ENCODE measurements at places on chromosomes 6 and 20.

DNA sequence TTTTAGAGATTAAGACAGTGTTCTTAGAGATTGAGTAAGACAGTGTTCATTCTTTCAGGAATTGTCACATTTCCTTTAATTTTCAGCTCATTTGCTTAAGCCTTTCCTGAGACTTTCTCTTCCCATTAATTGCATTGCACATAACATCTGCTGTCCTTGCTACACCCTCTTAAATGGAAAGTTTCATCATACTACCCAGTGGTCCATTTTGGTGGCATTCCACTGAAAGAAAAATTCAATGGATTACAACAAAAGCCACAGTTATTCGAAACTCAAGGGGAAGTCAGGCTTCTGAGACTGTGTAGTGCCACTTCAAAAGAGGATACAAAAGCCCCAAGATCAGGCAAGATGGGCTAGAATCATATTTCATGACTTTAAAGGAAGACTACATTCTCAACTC, 64.0 kb downstream of the RSPO3 start:
- no peak for DNase-seq

- no peak for DNase-seq
Measured at GRCh38 chr6:168949981-168950857, 303.4 kb downstream of the THBS2 start.

DNA sequence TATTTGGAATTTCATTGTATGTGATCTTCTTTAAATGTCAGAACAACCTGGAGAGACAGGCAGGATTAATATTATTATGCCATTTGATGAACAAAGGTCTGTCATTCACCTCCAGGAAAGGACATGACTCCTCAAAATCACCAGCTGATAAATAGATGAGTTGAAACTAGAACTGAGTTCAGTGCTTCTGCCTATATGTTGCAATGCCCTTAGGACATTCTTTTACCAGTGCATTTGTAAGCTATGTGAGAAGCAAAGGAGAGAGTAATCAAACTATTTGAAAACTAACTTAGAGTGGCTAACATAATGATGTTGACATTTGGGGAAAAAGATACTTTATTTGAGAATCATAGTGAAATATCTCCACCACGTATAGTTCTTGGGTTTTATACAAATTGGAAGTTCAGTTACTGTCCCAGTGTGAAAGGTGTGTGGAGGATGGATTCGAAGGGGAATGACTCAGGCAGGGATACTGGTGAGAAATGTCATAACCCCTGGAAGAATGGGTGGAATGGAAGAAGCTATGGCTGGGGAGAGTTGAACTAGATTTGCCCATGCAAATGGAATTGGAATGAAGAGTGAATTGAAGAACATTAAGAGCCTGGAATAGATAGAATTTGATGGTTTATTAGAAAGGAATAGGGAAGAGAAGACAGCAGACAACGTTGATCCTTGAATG, 21.5 kb downstream of the PKIB start:
- DNase-seq: no peak

- no peak for DNase-seq
Measured at GRCh38 chr6:23244300-23244699, 674.9 kb downstream of the HDGFL1 start.

GRCh38 chr6:53795340-53795701, 516 bp downstream of the LRRC1 start:
- DNase-seq: no peak

- DNase-seq: no peak
Measured at GRCh38 chr6:48109944-48110343, 1.1 kb downstream of the PTCHD4 start.

GRCh38 chr6:10401004-10401536, 13.8 kb downstream of the TFAP2A start:
- DNase-seq: no peak

GRCh38 chr6:13479206-13479800, 8.1 kb downstream of the GFOD1 start:
- DNase-seq: no peak

DNA sequence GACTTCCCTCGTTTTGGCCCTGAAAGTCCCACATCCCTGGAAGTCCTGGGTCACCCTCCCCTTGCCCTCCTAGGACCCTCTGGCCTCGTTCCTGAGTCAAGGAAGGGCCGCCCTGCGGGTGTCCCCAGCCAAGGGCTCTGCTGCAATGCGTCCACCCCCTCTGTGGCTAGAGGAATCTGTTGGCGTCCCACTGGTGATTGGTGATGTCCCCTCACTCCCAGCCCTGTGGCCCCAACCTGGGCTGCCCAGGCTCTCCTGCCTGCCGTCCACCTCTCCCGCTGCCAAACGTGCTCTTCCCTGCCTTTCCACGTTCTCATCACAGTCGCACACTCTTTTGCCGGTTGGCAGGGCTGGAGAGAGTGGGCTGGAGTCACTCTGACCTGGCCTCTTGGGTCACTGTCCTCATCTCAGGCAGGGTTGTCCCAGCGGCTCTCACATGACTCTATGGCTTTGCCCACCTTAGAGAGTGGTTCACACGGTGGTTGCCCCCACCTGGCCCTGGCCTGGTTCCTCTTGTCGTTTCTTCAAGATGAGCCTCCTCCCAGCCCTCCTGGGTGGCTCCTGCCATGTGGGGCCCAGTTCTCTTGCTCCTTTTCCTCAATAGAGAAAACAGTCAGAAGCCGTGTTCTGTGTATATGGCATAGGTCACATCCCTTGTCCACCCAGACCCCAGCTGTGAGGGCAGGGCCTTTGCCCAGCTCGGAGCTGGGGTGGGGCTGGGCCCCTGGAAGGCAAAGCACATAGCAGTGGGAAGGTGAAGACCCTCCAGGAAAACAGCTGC, 100.9 kb downstream of the TMEM242 start:
- DNase-seq: no peak

DNA sequence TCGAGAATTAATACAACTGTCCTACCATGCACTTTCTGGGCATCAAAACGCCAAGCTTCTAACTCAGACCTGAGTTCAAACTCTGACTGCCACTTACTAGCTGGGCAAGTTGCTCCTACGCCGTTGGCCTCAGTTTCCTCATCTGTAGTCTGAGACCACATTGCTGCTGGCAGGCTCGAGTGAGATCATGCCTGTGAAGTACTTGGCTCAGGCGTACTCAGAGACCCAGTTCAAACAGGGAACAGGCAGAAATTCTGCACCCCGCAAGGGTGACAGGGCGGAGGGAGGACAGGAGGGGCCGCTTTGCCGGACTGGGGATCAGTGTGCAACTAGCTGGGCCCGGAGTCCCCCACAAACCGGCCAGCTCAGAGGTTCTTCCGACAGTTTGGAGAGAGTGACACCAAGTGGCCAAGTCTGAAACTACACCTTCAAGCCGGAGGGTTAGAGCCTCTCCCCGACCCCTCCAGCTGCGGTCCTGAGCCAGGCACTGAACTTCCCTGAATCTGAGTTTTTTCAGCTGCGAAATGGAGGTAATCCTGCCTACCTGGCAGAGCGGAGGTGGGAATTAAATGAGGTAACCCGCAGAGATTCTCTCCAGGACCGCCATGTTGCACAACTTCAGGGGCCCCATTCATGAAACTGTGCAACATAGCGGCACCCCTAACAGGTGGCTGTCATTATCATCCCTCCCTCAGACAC, 46.0 kb upstream of the PTPN1 start:
- DNase-seq: peak; percentile 24

DNA sequence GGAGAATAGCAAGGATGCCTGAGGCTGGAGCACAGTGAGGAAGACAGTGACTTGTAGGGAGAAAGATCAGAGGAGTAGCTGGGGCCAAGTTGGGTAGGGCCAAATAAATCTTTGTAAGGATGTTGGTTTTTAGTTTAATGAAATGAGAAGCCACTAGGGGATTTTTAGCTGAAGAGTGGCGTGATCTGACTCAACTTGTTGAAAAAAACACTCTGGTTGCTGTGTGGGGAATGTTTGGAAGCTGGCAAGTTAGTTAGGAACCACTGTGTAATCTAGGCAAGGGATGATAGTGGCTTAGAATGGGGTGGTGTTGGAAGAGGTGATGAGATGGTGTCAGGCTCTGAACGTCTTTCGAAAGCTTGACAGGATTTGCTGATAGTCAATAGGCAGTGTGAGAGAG, 176.1 kb upstream of the HDDC2 start:
- no peak for DNase-seq

DNA sequence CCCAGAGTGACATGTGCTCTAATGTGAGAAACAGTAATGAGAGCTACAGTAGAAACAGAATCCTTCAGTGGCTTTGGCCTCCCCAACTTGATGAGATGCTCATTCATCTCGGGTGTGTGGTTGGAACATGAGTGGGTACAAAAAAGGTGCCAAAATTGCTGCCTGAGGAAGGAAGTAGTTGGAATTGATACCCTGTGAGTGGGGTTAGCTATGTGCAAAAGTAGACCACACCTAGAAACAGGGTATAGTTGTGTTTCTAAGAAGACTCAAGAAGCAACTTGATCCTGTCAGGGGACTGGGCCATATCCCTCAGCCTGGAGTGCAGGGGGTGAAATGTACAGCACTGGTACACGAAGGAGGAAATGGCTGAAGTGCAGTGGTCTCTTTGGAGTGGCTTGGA, 206.4 kb upstream of the SUPT3H start:
- DNase-seq: no peak

DNA sequence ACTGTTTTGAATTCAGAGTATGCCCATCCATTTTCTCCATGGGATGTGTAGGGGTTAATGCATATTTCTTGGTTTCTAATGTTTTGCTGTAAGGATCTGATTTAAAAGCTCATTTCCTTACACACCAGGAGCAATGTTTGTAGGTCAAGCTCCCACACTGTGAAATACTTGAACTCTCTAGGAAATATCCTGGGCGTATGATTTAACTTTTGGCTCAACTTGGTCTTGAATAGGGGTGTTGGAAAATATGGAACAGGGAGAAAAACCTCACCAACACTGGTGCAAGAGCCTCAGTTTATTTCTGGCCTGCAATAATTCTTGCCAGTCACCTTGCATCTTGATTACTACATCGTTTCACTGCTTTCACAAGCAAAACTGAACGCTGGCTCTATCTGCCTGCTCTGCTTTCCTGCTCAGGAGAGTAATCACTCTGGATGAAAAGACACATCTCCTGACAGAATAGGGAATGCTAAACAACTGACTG, 25.1 kb upstream of the RFPL4B start:
- no peak for DNase-seq

GRCh38 chr20:36301359-36302119, 4.6 kb upstream of the DLGAP4 start:
- no peak for DNase-seq

- DNase-seq: no peak
Measured at GRCh38 chr6:85824329-85824728, 181.6 kb upstream of the SYNCRIP start.
